ENCODE measurements at places on chromosomes 7 and 10. TPM values are rescaled to one million over a fixed set of nuclear protein-coding genes. Genes with fewer than 3 reads are reported as not detected.

Gene C10orf67
- 1.9 TPM for polyA plus RNA-seq

Gene CREM
- polyA plus RNA-seq, result 48.5 TPM

Gene NPC1L1
- 2.9 TPM for polyA plus RNA-seq

Gene DKK1
- polyA plus RNA-seq, result 36.4 TPM

DNA sequence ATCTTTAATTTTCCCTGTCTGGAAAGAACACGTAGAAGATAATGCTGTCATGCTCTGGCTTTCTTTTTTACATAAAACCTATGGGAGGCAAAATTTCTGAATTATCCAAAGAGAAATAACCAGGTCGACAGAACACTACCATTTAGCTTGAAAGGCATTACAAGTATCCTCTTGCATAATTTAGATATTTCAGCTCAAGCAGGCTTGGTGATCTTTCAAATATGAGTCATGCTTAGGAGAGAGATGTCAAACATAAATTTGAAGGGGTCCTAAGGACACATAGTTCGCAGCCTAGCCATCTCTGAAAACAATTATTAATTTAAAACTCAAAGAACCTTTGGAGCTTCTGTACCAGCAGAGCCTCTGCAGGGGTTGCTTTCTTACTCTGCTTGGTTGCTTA lies 100.9 kb downstream of the FAS start:
- DNase-seq, result no peak

DNA sequence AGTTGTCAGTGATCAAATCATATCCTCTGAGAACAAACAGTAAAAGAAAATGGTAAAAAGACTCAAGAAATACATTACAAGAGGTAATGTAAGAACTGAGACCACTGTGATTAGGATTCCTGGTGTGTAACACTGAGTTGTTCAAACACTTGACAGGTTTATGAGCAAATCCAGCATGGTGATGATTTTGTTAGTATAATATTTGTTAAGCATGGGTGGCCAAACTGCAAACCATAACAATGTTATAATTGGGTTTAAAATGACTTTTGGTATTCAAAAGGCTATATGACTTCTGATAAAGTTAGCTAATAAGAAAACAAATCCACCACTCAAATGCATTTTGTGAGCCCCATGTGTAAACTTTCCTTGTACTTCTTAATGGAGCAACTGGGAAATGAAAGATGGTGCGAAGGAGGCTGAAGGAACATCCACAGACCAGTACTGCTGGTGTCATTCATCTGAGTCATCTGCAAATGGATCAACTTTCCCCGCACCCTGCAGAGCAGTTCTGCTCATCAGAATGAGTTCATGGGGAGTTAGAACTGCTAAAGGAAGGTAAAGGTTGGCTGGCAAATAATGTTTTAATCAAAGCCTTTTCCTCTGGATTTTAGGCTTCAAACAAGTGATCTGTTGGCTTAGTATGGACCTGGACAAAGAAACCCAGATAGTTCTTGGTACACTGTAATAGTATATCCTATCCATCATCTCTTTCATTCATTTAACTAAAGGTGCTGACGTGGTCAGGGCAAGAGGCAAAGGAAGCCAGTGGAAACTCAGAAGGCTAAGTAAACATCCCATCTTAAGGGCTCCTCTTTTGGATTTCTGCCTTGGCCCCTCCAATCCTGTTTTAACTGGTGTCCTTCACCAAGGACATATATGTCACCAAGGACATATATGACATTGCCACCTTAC lies 45.0 kb downstream of the AFAP1L2 start:
- DNase-seq, result no peak

DNA sequence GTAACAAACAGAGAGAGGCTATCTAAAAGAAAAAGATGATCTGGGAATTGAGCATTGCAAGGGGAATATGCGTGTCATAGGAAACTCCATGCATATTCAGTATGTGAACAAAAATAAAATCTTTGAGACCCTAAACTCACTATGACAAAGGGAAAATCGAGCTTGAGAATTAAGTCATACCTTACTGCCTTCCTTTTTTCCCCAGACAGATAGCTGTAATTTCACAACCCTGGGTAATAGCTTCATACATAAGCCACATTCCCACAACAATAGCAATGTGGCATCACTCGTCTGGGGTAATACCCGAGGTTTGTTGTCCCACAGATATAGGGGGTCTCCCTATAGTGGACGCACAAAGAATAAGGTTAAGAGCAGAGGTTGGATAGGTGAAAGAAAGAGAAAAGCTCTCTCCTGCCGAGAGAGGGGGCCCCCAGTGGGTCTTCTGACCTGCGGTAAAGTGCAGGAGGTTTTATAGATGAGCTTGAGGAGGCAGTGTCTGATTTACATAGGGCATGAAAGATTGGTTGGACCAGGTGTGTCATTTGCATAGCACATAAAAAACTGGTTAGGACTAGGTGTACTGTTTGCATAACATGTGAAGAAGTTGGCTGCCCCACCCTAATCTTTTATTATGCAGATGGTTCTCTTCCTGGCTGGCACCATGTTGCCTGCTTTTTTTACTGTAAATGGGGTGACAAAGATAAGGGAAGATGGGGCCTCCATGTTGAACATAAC lies 11.6 kb downstream of the CYP3A43 start:
- DNase-seq, result no peak

GRCh38 chr7:17227766-17228490 lies 70.5 kb upstream of the AHR start:
- no peak for DNase-seq

GRCh38 chr10:123297175-123297574 lies 143.0 kb downstream of the BUB3 start:
- no peak for DNase-seq

- DNase-seq, result no peak
Measured at GRCh38 chr10:131129544-131129943, 182.0 kb downstream of the TCERG1L start.

- DNase-seq, result no peak
Measured at GRCh38 chr7:128961030-128961659, 23.4 kb downstream of the IRF5 start.

GRCh38 chr7:35776686-35777085 lies 24.2 kb upstream of the SEPTIN7 start:
- no peak for DNase-seq
